KBM-7 (cell line): ENCODE measurements at places on chromosomes 13 and 19.

DNA sequence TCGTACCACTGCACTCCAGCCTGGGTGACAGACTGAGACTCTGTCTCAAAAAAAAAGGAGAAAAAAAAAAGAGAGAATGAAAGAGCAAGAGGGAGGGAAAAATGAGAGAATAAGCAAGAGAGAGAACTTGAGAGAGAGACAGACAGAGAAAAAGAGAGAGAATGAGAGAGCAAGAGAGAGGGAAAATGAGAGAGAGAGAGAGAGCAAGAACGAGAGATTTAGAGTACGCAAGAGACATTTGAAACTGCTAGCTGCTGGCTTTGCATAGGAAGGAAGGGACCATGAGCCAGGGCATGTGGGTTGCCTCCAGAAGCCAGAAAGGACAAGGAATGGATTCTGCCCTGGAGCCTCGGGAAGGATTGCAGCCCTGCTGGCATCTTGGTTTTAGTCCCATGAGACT lies 9.6 kb upstream of the ADGRE1 start:
- DNase-seq, result no peak

DNA sequence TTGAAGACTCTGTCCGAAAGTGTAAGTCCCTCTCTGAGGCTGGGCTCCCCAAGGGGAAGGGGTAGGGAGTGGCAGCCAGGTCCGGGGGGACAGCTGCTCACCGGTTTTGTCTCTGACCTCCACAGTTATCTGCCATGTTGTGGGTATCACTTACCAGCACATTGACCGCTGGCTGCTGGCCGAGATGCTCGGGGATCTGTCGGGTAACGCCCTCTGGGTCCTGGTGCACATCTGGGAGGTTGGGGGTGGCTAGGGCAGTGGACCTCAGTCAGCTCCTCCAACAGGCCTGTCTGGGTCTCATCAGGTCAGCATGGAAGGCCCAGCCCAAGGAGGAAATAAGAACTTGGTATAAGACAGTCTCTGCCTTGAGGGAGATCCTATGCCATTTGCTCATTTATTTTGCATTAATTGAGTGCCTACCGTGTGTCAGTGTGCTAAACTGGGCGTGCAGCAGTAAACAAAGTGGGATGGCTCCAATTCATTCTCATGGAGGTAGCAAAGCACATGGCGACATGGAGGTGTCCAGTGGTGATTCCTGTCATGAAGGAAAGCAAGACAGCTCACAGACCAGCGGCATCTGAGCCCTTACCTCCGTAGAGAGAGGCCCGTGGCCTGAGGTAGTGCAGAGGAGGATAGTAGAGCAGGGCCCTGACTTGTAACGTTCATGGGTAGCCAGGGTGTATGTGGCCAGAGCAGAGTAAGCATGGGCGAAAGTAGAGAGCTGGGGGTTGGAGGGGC lies 13.7 kb downstream of the EIF3K start:
- no peak for DNase-seq

DNA sequence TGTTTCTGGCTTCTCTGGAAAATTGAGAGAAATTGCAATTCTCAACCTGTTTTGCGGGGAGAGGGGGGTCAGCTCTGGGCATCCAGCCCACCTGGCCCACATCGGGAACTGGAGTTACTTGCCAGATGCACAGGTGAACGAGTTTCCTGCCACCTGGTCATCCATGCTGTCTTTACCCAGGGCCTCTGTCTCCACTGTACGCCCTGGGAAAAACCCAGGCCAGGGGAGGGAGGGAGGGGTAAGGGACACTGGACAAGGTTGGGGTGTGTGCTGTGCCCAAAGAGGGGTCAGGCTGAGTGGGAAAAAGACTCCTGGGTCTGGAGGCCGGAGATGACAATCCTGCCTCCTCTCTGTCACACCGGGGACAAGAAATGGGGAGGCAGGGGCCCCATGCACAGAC lies 307.6 kb downstream of the ZNF536 start:
- no peak for DNase-seq

DNA sequence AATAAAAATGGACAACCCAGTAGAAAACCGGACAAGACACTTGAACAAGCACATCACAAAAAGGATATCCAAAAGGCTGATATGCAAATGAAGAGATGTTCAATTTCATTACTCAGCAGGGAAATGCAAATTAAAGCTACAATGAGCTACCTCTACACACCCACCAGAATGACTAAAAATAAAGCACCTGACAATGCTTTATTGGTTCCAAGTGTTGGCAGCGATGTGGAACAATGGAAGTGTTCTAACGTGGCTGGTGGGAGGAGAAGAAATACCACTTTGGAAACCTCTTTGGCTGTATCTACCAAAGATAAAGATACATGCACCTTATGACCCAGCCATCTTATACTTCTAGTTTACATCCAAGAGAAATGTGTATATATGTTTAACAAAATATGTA lies 3.7 kb upstream of the ACP7 start:
- DNase-seq, result no peak

GRCh38 chr19:41376998-41377365 lies 649 bp downstream of the TMEM91 start:
- DNase-seq, result no peak

DNA sequence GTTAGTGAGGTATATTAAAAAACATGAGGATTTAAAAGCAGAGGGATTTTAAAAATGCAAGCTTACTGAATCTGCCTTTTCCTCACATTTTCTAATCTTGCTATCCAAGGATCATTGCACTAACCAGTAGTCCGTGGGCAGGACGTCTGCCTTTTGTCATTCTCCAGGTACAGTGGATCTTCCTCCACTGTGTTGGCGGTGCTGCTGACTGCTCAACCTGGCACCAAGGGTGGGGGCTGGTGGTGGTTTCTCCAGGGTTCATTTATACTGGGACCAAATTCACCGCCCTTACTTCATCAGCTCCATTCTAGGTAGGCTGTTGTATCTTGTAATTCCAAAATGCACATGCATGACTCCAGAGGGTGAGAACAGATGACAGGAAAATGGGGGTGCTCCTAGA lies 169.3 kb downstream of the STK24 start:
- DNase-seq, result no peak

DNA sequence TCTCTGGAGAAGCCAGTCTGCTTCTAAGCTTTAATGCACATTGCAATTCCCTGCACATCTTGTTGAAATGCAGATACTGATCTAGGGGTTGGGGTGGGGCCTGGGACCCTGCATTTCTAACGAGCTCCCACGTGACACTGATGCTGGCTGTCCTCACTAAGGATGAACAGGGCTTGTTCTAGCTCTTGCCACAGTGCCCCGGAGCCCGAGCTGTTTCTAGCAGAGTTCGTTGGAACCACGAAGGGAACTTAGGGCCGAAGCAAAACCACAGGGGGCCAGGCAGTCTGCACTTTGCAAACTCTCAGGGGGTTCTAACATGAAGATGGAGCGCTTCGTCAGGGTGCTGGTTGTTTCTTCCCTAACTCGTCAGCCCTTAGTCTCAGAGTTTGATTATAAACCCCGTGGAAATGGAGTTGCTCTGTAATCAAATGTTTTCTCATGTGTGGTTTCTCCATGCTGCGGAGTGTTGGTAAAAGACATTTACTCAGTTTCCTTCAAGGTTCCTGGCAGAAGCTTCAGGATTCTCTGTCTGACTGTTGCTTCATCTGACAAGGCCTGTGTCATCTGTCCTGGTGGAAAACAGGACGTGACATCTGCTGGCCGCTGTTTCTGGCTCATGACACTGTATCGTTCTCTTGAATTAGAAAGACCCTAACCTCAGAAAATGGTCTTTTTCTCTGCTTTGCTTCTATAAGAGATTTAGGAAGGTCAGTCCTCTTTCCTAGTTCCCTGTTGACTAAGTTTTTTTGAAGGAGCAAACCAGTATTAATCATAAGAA lies 221.5 kb downstream of the TEX29 start:
- DNase-seq, result no peak

DNA sequence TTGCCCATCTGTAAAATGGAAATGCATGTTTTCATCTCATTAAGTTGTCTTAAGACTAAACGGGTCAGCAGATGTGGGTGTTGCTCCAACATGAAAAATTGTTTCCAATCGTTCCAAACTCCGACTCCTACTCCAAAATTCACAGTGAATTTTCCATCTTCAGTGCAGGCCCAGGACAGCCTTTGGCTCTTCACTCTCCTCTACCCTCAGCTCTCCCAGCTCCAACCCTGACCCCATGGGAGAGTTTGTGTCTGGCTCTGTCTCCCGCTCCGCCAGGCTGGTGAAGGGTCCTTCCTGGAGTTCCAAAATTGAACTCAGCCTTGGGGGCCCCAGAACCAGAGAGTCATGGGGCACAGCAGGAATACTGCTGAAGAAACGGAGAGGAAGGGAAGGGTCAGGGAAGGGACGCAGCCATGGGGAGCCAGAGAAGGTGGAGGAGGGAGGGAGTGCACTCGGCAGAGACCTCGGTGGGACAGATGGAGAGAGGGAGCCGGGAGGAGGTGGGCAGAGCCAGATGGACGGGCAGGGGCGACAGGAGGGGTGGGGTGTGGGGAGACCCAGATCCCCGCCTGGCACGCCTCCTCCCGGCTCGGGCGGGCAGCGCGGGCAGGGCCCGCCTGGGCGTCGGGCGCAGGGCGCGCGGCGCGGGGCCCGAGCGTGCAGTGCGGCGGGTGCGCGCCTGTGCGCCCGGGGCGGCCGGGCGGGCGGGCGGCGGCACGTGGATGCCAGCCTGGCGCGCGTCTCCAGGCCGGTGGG lies 45.6 kb downstream of the CELF5 start:
- DNase-seq, result no peak

GRCh38 chr19:17538684-17539237 lies 16.7 kb upstream of the COLGALT1 start:
- DNase-seq, result peak; percentile 53

DNA sequence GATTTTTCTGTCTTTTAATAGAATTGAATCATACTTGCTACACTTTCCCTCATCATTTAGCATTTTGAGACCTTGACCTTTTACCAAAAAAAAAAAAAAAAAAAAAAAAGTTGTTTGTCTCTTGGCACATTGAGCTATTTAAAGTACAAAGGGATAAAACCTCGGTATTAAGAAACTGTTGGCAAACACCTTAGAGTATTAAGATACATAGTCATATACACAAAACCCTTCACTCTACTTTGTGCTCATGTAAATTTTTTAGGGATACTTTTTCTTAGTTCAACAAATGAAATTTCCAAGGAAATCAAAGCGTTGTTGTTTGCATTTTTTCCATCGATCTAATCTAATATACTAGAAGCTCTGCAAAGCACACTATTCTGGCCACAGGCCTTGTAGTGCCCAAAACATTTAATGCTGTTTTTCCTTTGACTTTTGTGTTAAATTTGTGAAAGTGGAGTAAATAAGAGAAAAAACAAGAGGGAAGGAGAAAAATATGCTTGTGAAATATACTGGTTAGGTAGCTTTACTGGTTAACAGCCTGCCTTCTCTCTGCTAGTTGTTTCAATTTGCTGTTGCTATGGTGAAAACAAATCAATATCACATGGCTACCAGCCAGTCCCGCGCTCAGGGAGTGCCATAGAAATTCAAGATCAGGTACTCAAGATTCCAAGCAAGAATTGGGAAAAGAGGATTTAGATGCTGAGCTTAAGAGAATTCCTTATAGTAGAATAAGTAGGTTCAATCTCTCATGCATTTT lies 2.6 kb downstream of the MBNL2 start:
- no peak for DNase-seq

GRCh38 chr19:9296336-9296735 lies 13.3 kb downstream of the ZNF699 start:
- DNase-seq, result no peak

DNA sequence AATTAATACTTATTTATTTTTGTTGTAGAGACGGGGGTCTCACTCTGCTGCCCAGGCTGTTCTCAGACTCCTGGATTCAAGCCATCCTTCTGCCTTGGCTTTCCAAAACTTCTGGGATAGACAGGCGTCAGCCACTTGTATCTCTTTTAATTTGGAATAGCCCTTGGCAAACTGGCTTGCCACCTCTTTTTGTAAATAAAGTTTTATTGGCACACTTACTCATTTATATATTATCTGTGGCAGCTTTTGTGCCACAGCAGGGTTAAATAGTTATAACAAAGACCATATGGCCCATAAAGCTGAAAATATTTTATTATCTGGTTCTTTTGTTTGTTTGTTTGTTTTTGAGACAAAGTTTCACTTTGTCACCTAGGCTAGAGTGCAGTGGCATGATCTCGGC lies 30.5 kb downstream of the BBC3 start:
- DNase-seq, result no peak

- no peak for DNase-seq
Observed at GRCh38 chr19:22935151-22935550, 67.8 kb downstream of the ZNF728 start.

- DNase-seq, result no peak
Observed at GRCh38 chr13:49298903-49299605, 51.3 kb downstream of the CDADC1 start.

DNA sequence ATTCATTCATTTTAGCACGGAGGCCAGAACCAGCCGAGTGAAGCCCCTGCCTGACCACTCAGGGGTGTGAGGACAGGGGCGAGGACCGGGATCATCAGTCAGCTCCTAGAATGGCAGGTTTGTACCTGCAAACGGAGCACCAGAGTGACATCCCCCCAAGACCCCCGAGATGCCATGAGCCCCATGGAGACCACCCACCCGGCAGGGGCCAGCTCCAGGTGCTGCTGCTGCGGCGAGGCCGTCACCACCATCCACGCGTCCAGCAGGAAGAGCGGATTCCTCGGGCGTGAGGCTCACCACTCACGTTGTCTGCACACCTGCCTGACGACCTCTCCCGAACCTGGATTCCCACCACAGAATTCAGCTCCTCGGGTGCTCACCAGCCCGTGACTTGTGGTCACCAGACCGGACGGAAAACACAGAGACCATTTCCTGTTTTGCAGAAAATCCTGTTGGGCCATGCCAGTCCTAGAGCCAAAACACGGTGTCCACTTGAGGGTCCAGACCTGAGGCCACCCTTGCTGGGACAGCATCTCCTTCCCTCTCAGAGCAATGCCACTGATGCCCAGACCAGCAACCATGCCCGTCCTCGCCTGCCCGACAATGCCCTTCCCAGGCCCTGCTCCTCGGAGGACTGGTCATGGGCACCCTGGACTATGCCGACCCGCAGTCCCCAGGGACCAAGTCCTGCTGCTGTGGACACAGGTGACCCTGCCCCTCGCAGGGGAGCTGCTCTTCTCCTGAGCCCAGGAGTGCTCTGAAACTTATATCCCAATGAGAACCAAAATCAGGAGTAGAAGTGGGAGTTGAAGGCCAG lies 74.2 kb downstream of the RASA3 start:
- DNase-seq, result no peak
